ENCODE measurements at places on chromosomes 12 and 14. TPM values are rescaled to one million over a fixed set of nuclear protein-coding genes. Genes with fewer than 3 reads are reported as not detected.

Gene ZDHHC22
- 0.04 TPM for total RNA-seq

Gene KLRC2
- total RNA-seq = 2.0 TPM

Gene CD163L1
- total RNA-seq = 0.84 TPM

Gene PDZRN4
- 2.3 TPM for total RNA-seq

Gene PRKD1
- 9.0 TPM for total RNA-seq

Gene IL23A
- total RNA-seq = 2.3 TPM

Gene RAPGEF3
- 2.6 TPM for total RNA-seq

Gene RESF1
- total RNA-seq = 63.8 TPM

Gene PAX9
- total RNA-seq = not detected

Gene PLEKHD1
- not detected for total RNA-seq

Gene TMBIM6
- total RNA-seq = 591 TPM

DNA sequence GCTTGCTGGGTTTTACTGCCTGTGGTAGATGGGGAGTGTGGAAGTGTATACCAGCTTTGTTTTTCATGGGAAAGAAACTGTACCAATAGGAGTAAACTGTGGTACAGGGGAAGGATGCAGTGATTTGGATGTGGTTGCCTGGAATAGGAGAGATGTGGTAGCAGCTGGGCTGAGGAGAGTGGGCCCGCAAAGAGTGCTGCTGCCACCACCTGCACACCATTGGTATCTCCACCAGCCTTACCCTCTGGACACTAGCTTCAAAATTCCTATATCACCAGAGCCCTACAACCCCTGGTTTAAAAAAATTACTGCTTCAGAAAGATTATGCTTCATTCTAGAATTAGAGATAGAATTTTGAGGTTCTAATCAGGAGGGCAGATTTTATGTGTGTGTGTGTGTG, 53.6 kb downstream of the AKAP6 start:
- no peaks in the 10 kb centered on the region for H3K4me1 ChIP-seq
- H3K36me3 ChIP-seq = no peaks in the 10 kb centered on the region
- H3K27me3 ChIP-seq = peaks cover 3% of the 10 kb centered on the region
- DNase-seq = no peak
- no peak overlapping the region for H3K4me3 ChIP-seq
- H3K27ac ChIP-seq = no peak overlapping the region

DNA sequence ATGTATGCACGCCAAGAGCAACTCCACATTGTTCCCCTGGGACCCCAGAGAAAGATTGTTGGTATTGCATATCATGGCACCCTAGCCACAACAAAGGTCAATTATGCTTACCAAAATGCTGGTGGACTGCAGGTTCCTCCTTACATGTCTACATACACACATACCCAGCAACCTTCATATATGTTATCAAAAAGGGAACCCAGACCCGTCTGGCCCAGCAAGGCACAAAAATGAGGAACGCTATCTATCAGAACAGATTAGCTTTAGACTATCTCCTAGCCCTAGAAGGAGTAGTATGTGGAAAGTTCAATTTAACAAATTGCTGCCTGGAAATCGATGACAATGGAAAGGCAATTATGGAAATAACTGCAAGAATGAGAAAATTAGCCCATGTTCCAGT, 61.5 kb downstream of the DHRS2 start:
- no peaks in the 10 kb centered on the region for H3K27me3 ChIP-seq
- no peak overlapping the region for H3K4me3 ChIP-seq
- no peaks in the 10 kb centered on the region for H3K36me3 ChIP-seq
- peaks cover 21% of the 10 kb centered on the region for H3K4me1 ChIP-seq
- no peak for DNase-seq

DNA sequence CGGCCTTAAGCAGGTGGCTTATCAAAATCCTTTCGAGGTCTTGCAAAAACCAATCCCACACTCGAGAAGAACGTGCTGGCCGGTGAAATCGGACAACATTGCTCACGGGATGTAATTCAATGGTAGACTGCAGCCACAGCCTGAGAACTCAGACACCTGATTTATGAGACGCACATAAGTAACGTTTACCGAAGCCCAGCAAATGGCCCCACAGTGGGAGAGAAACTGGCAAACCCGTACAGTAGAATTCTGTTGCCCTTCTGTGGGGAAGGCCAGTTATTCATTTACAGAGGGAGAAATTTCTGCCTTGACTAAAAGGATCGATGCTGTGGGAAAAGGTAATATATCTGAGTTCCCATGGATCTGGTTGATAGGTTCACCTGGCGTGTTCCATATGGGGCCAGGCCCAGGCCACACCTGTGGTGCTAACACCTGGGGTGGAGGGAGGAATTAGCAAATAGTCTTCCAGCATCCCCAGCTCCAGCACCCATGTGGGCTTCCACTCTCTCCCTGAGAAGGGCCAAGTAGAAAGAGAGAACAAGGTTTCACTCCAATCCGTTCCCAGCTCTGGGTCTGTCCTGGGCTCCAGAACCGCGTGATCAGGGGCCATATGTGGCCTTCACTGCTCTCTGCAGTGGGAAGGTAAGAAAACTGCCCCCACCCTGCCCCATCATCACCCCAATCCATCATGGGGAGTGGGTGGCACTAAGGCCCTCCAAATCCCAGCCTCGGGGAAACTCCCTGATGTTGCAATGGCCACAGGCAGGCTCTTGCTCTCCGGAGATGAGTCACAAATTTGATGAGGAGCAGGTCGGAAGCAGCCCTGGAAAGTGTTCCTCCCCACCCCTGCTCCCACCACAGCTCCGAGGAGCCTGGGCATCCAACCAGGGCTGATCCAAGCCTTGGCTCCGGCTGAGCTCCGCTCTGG, 12.7 kb downstream of the BDKRB1 start:
- peak; percentile 81 for DNase-seq
- H3K27ac ChIP-seq = peak overlapping the region; percentile 79
- H3K4me3 ChIP-seq = no peak overlapping the region
- no peaks in the 10 kb centered on the region for H3K36me3 ChIP-seq

GRCh38 chr12:3061501-3062215, 15.5 kb upstream of the TSPAN9 start:
- H3K27me3 ChIP-seq = no peaks in the 10 kb centered on the region
- no peaks in the 10 kb centered on the region for H3K4me1 ChIP-seq
- no peak for DNase-seq

- H3K4me1 ChIP-seq = no peaks in the 10 kb centered on the region
- no peaks in the 10 kb centered on the region for H3K36me3 ChIP-seq
- H3K27ac ChIP-seq = no peak overlapping the region
- H3K4me3 ChIP-seq = no peak overlapping the region
Observed at GRCh38 chr12:42382013-42382696, 56.2 kb downstream of the PPHLN1 start.

DNA sequence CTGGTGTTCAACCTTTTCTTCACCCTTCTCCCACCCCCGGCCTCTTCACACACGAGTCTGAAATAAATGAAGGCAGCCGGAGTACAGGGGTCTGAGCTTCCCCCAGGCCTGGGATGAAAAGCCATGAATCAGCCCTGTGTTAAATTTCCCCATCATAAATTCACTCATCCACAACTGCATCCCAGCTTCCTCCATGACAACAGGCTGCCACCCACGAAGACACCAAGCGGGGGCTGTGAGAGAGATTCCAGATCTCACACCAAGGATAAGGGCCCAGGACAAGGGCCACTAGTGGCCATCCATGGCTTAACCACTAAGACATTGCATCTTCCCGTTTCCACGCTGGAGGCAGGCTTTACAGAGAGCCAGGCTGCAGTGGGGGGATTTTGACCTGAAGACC, 93.9 kb upstream of the NCOR2 start:
- H3K27ac ChIP-seq = no peak overlapping the region
- H3K36me3 ChIP-seq = no peaks in the 10 kb centered on the region
- no peak for DNase-seq
- no peak overlapping the region for H3K4me3 ChIP-seq

DNA sequence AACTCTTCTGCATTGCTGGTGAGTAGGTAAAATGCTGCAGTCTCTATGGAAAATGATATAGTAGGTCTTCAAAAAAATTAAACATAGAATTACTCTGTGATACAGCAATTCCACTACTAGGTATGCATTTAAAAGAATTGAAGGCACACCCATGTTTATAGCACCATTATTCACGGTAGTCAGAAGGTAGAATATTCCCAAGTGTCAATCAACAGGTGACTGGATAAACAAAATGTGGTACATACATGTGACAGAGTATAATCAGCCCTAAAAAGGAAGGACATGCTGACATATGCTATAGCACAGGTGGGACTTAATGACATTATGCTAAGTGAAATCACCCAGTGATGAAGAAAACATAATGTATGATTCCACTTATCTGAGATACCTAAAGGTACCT, 123.3 kb downstream of the CCER1 start:
- H3K4me3 ChIP-seq = no peak overlapping the region
- no peaks in the 10 kb centered on the region for H3K4me1 ChIP-seq
- H3K36me3 ChIP-seq = no peaks in the 10 kb centered on the region
- DNase-seq = no peak

DNA sequence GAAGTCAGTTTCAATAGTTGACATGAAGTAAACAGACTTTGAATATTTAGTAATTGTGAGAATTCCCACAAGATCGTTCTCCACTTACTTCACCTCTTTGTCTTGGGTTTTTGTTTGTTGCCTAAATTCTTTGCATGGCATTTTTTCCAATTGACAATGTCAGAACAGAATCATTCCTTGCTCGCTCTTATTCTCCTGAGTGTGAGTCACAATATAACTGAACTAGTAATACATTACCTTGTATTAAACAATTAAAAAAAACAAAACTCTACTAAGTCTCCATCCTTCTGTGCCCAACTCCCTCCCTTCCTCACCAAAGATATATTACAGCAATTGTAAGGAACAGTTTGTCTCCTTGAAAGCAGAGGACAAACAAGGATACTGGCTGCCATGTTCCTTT, 638.8 kb upstream of the NOVA1 start:
- DNase-seq = no peak
- no peak overlapping the region for H3K27ac ChIP-seq
- no peak overlapping the region for H3K4me3 ChIP-seq

DNA sequence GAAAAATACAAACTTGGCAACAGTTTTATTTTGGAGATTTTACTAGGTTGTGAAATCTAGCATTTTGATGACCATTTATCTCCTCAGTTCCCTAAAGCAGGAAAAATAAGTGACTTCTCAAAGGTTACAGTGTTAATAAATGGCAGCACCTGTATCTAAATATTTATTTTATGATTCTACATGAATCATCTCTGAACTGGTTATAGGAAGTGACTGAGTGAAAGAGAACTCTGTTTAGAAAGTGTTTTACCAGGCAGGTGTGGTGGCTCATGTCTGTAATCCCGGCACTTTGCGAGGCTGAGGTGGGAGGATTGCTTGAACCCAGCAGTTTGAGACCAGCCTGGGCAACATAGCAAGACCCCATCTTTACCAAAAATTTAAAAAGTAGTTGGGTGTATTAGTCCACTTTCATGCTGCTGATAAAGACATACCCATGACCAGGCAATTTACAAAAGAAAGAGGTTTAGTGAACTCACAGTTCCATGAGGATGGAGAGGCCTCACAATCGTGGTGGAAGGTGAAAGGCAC, 26.3 kb downstream of the MIPOL1 start:
- no peaks in the 10 kb centered on the region for H3K36me3 ChIP-seq
- no peaks in the 10 kb centered on the region for H3K27me3 ChIP-seq
- H3K27ac ChIP-seq = no peak overlapping the region
- no peaks in the 10 kb centered on the region for H3K4me1 ChIP-seq
- H3K4me3 ChIP-seq = no peak overlapping the region

DNA sequence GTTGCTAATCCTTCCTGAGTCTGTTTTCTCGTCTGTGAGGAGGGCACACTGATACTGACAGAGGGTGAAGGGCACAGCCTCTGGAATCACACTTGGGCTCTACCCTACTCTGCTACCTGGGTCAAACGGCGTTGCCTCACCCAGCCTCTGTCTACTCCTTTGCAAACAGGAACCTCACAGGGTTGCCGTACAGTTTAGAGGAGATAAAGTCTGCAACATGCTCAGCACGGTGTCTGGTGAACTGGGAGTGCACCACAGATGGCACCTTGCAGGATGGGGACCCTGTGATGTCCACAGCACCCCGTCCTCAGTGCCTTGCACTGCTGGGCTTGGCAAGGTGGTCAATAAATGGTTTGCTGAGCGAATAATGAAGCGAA, 38.3 kb downstream of the TESC start:
- no peak for DNase-seq
- H3K27ac ChIP-seq = no peak overlapping the region
- no peaks in the 10 kb centered on the region for H3K4me1 ChIP-seq
- no peaks in the 10 kb centered on the region for H3K36me3 ChIP-seq

DNA sequence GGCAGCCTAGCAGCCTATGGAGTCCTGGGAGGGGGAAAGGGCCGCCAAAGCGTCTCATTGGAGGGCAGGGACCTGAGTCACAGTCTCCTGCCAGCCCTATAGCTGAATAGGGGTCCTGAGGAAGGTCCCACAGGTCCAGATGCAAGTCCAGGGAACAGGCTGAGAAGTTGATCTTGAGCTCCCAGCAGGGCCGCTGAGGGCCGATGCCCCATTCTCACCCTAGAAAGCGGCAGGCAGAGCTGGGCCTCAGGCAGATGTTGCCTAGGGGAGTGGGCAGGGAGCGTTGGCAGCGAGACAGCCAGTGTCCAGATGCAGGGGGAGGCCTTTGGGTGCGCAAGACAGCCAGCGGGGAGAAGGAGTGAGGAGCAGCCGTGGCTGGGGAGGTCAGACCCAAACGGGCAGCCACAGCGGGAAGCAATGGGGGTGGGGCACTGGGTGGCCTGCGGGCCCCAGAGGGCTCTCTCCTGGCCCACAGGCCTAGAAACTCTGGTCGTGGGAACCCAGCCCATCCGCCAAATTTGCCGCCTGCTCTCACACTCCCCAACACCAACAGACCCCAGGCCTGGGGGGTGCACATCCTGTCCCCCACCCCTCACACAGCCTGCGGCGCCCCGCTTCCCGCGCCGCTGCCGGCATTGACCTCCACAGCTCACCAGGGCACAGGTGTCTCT, 1.1 kb downstream of the HDAC7 start:
- peak; percentile 63 for DNase-seq
- peaks cover 58% of the 10 kb centered on the region for H3K4me1 ChIP-seq
- peak overlapping the region; percentile 98 for H3K27ac ChIP-seq

DNA sequence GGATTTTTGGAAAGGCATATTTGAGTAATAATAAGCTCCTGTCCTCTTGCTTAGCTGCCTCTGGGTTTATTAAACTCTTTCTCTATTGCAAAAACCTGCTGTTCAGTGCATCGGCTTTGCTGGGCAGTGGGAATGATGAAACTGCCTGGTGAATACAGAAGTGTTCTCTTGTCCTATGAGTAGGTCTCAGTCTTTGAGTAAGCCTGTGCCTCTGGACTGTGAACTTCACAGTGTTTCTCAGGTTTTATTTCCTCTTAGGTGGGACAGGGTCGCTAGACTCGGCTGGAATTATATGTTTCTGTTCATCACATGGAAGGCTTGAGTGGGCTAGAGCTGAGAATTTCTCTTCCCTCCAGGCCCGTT, 46.4 kb downstream of the CRADD start:
- no peak overlapping the region for H3K27ac ChIP-seq
- no peak for DNase-seq
- H3K4me3 ChIP-seq = no peak overlapping the region
- H3K4me1 ChIP-seq = no peaks in the 10 kb centered on the region

GRCh38 chr14:105430565-105430964, 10.9 kb downstream of the MTA1 start:
- H3K4me3 ChIP-seq = no peak overlapping the region
- DNase-seq = no peak
- H3K36me3 ChIP-seq = no peaks in the 10 kb centered on the region
- H3K4me1 ChIP-seq = peaks cover 4% of the 10 kb centered on the region
- H3K27me3 ChIP-seq = no peaks in the 10 kb centered on the region

All from hepatocyte (in vitro differentiated cells).